ENCODE measurements at places on chromosomes 2 and 18.

- no peak for DNase-seq
These were observed 104.3 kb upstream of the ID2 start for GRCh38 chr2:8577573-8577972.

DNA sequence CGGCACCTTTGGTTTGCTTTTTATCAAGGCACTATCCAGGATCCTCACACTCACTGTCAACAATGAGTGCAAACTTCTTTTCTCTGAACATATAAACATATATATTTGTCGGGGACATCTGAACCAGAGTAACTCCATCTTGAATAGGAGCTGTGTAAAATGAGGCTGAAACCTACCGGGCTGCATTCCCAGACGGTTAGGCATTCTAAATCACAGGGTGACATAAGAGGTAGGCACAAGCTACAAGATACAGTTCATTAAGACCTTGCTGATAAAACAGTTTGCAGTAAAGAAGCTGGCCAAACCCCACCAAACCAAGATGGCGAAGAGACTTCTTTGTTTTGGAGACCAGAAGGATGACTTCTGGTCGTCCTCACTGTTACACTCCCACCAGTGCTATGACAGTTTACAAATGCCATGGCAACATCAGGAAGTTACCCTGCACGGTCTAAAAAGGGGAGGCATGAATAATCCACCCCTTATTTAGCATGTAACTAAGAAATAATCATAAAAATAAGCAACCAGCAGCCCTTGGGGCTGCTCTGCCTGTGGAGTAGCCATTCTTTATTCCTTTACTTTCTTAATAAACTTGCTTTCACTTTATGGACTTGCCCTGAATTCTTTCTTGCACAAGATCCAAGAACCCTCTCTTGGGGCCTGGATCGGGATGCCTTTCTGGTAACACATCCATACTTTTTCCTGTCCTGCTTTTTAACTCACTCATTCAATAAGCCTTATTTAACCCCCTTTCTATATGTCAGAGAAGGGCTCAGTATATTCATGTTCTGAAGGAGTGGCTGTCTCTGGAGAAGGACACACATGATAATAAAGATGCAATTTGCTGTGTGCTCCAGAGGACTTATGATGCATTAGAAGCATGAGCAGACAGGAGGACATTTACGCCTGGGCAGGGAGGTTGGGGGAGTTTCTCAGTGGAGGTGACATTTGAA is 65.4 kb downstream of the TACR1 start:
- no peak for DNase-seq

DNA sequence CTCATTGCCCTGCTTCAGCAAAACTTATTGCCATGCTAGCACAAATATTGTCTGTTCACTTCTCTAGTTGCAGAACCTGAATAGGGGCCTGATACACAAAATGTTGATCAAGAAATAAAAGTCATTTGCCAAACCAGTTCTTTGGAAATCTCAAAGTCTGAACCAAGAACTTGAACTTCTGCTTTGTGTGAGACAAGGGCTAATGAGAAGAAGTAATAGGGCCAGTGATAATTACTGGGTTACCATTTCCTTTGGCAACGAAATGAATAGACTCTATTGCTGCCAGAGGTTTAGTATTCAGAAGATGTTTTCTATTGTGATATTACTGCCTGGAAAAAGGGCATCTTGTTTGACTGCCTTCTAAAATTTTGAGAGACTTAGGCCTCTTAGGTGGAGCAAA is 35.0 kb downstream of the TMEFF2 start:
- DNase-seq: no peak

DNA sequence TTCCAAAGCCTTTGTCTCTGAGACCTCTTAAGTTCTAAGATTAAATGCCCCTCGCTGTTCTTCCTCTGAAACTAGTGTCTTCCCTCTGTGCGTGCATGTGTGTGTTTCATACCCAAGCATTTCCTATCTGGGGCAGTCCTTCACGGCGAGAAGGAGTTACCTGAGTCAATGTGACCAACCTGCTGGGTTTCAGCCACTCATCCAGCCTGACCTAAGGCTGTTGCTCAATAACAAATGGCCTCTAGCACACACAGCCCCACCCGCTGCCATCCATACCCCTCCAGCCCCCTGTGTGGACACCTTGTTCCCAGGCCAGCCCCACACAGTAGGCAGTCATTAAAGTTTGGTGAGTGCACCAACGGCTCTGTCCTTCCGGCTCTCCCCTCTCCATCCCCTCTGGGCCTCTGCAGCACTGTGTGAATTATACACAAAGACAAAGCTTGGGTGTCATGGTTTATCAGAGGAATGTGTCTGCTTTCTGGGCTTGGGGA is 53.8 kb upstream of the FOSL2 start:
- no peak for DNase-seq

DNA sequence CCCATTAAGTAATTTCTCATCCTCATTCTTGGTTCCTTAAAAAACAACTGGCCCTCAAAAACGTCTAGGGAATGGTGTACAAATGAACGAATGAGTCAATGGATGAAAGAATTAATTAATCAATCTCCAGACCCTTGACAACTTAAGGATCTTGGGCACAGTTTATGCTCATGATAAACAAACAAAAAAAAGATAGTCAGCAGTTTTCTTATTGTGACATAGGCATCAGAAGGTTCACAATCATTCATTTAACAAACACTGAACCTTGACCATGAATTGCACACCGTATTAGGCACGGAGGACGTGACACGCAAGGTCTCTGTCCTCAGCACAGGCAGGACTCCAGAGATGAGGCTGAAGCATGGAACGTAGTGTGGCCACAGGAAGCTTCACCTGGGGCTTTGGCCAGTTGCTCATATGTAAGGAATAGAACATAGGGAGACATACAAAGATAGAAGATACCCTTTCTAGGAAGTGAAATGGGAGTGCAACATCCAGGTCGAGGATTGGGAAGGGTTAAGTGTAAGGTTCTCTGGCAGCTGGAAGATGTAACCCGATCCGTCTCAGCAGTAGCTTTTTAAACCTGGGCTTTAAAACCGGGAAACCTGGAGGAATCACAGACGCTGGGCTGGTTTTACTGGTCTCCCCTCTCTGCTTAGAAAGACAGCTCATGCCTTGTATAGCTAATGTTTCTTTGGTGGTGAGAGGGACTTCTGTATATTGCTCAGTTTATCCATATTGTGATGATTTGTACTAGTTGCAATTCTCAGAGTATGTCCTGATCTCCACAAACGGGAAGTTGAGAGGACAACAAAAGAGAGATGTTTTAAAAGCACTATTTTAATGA is 8.9 kb upstream of the LTBP1 start:
- DNase-seq: peak; percentile 47

Measured in amniotic epithelial cell (primary cell).